NCI-H526 treated with DMSO at 0.1 percent for 48 hours (cell line): ENCODE measurements at places on chromosomes 2 and 18.

GRCh38 chr18:6590326-6590725, 139.2 kb upstream of the ARHGAP28 start:
- no peak for DNase-seq

GRCh38 chr2:53515435-53516332, 251.9 kb upstream of the CHAC2 start:
- no peak for DNase-seq

DNA sequence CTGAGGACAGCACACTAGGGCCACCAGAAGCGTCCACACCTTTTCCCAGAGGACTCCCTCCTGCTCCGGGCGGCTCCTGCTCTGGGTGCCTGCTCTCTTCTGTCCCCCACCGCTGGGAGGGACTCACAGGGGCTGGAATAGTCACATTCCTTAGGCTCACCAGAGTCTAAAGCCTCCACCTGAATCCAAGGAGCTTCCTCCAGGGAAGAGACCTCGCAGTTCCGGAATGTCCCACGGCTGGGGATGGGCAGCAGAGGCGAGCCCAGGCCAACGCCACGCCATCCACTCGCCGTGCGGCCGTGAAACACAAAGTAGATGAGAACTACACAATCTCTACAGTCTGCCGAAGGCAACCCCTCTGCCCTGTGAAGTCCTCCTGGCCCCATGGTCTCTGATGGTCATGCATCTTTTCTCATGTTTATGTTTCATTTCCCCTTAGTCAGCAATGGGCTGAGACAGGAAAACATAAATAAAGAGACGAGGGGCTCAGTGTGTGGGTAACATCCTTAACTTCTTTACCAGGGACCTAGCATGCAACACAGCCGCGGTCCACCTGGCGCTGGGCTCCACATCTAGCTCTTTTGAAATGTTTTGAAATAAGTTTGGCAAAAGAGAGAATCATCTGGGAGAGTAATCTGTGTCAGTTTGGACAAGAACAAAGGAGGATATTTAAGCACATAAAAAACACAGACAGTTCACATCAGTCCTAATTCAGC, 98.4 kb downstream of the PXDN start:
- DNase-seq: no peak

- no peak for DNase-seq
Observed at GRCh38 chr2:168593713-168594112, 137.6 kb downstream of the CERS6 start.

DNA sequence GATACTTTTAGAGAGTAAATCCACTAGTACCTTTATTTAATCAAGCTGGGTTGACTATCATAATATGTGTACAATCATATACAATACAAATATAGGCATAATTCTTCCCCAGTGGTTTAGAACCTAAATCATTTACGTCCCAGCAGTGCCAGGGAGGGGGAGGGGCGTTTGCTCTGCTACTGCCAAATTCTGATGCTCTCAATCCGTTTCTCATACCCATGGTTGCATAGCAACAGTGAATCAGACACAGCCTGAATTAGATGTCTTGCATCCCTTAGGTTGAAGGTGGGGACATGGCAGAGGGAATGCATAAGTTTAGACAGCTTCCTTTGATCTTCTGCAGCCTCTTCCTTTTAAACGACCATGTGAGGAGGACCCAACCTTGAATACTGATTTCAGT, 135.4 kb downstream of the ABCA12 start:
- DNase-seq: no peak

DNA sequence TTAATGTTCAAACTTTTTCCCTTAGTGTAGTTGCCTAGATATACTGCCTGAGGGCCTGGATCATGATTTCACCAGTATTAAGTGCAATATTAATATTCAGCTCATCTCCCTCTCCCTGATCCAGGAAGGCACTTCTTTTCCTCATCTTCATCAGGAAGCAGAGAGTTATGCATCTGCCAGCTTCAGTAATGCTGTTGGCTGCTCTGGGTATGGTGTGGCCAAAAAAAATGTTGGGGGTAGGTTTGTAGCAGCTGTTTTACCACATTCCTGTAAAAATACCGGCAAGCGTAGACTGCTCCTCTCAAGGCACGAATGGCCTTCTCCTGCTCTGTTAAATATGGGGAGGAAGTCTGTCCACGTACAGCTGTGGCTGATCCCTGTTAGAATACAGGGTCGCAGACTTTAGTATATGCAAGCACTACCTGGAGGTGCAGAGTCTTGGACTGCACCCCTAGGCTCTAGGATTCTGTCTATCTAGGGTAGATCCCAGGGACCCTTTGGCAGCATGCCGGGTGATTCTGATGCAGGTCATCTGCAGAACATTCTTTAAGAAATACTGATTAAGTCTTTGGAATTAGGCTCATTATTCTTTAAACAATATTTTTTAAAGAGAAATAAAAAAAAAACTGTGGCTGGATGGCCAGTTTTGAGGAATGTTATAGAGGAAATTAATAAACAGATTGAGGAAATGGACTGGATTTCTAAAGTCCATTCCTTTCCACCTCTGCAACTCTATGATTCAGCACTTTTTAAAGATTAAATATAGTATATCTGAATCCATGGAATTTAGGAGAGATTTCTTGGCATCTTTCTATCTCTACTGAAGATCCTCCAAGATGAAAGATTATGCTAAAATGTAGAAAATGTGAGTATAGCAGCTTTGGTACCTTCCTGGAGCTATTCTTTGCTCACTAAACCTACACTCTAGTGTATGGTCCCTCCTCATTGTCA, 21.0 kb upstream of the GLS start:
- no peak for DNase-seq

DNA sequence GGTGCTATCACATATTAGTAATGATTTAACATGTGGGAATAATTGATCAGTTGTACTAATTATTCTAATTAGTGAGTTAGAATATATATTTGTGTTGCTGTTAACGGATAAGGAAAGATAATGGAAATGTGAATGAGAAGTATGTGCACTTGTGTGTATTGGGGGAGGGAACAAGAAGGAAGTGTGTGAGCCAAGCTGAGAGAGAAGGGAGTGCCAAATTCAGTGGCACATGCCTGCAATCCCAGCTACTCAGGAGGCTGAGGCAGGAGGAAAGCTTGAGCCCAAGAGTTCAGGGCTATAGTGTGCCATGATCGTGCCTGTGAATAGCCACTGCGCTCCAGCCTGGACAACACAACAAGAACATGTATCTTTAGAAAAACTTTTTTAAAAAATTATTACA, 9.3 kb downstream of the BARD1 start:
- no peak for DNase-seq

- DNase-seq: no peak
Observed at GRCh38 chr18:53385889-53386288, 838.6 kb downstream of the MBD2 start.

DNA sequence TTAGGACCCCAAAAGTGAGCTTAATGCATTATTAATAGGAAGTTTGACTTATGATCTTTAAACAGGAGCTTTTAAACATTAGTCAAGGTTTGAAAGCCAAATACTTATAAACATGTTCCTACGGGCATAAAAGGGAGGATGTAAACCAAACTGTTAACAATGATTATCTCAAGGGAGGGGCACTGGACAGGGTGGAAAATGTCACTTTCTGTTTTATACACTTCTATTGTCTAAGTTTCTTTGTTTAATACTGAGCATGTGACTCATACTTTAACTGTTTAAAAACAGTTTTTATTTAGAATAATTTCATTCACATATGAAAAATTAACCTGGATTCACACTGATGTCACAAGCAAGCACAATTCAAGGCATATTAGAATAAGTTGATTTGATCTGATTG, 18.3 kb upstream of the ITGA6 start:
- no peak for DNase-seq

DNA sequence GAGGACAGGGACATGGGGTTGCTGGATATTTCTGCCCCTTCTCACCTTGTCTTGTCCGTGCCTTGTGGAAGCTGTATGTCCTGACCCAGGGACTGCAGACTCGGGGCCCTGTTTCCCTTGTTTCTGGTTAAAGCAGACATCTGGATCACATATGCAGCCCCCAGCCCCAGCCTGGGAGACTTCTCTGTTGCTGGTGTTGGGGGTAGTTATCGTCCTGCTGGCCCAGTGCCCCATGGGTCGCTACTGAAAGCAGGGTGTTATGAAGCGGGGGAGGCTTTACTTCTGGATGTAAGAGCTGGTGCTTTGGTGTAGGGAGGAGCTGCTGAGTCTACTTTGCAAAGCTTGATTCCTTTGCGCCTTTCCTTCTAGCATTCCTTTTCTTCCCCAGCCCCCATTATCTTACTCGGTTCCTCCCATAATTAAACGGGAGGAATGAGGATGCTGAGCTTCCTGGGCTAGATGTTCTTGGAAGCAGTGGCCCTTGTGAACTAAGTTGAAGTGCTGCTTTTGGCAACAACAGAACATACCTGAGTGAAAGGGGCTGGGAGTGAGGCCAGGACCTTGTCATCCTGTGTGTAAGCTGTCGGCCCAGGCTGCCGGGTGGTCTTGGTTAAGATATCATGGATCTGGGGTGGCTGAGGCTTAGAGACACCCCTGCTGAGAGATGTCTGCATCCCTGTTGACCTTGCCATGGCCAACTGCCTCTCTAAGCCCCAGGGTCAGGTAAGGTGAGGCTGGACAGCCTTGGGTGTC, 3.4 kb downstream of the TET3 start:
- no peak for DNase-seq

GRCh38 chr2:30561349-30561748, 114.3 kb downstream of the LCLAT1 start:
- no peak for DNase-seq

DNA sequence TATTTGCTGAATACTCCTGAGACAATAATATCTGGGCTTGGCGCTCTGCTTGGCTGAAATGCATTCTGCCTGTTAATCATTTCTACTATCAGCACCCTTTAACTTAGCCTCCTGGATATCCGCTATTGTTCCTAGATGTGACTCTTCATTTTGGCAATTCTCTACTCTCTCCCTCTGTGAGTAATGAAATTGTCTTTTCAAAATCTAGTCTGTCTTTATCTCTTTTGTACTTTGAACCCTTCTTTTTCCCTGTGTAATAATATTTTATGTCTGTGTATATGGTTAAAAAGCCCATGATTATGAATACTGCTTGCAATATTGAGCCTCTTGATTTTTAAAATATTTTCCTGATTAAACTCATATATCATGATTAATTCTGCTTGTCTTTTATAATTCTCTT, 6.2 kb upstream of the REV1 start:
- DNase-seq: no peak

GRCh38 chr2:231397928-231398294, 2.4 kb downstream of the B3GNT7 start:
- no peak for DNase-seq

DNA sequence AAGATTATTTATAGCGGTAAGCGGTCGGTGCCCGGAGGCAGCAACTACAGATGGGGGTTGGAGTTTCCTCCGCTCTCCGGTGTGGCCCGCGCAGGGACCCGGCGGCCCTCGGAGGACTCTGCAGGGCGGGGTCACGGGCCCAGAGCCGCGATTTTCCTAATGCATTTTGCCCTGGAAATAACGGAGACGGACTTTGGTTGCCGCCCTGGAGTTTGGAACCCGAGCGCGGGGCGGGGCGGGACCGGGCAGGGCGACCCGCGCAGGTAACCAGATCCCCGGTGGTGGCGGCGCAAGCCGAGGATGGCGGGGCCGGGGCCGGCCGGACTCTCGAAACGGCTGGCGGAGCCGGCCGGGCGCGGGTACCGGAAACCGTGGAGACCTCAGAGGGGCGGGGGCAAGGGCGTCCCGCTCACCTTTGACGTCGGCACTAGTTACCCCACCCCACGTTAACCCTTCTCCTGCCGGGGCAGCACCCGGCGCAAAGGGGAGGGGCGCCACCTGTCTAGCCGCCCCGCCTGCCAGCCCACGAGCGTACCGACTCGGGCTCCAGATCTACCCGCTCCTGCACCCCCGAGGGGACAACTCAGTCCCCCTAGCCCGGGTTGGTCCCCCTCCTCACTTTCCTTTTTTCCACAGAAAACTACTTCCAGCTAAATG, 2.9 kb downstream of the CYP26B1 start:
- no peak for DNase-seq

GRCh38 chr2:108620656-108621055, 86.4 kb downstream of the LIMS1 start:
- no peak for DNase-seq

DNA sequence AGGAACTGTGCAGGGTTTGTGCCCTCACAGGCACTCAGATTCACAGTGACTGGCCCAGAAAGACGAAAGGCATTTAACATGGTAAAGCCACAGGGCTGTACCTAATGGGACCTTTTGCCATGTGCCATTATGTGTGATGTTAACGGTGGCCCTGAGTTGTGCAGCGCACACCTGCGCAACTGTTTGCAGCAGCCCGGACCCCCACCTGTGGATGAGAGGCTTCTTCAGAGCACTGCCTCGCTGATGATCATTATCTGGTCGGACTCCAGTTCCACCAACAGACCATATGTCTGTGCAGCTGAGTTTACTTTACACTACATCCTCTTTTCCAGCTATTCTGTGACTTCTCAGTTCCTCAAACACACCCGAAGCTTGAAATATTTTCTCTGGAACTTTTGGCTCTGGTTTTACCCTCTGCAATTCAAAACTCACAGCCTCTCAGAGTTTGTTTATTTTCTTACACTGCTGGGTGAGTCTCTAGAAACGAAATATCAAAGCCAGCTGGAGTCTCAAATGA, 35.6 kb upstream of the UBE2F start:
- DNase-seq: no peak

DNA sequence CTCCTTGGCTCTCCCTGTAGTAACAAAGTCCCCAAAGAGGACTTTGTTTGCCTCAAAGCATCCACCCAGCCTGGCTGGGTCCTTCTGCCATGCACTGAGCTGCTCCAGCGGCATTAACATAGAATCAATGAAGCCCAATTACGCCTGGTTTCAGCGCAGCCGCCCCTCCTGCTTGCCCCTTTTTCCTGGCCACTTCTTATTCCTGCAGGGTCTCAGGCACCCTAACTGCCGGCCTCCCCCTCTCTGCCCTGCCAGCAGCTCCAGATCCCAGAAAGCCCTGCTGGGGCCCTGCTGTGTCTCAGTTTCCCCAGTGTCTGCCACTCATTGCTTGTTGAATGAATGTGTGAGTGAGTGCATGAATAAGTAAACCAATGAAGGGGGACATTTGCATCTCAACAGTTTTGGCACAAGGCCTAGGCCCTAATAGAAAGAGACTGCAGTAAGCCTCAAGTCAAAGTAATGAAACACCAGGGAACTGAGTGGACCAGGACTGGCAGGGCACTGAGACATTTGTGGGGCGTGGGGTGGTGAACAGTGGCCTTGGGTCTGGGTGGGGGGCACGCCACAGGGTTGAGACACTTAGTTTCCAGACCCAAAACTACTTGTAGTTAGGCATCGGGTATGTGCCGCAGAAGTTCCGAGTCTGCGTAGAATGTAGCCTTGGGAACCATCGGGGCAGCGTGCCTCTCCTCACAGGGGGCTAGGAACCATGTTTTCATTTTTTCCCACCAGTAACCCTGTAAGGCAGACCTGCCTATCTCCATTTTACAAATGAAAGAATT, 60.6 kb downstream of the SMAD7 start:
- no peak for DNase-seq

GRCh38 chr2:102030855-102031527, 39.2 kb downstream of the IL1R2 start:
- DNase-seq: no peak
